ENCODE measurements at places on chromosomes 3 and 15.

DNA sequence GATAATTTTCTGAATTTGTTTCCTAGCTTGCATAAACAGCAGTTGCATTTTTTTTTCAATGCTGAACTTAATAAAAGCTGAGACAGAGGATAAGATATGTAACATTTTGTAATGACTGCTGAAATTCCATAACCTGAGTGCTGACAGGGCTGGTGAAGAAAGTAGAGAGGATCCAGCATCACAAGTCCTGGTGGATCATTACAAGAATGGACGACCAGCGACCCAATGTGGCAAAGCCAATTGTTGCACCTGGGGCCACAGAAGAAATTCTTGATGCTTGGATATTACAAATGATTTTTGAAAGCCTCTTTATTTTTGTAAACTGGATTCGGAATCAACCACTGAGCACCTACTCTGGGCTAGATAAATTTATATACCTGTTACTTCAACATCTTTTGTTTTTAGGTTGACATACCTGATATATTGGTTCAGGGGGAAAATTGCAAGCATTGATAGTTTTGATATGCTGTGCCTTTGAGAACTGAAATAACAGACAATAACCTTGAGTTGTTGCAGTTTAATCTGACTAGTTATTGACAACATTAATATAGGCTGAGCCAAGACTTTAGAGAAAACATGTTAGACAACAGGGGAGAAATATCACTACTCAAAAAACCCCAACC, 3.9 kb upstream of the ACTL6A start:
- DNase-seq, result peak; percentile 77

DNA sequence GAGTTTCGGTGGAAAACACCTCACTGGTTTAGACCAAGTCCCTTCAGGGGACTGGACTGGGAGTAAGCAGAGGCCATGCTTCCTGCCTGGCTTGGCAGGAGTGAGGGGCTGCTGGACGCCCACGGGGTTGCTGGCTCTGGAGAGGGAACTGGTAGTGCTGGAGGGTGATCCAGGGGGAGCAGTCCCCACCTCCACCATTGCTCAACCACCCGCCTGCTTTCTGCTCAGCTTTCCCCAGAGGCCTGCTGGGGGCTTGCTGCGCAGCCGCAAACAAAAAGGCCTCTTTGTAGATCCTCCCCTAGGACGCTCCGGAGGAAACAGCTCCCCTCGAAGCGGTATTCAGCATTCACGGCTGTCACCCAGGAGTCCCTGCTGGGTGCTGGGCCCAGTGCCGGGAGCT, 33.5 kb downstream of the EBLN2 start:
- no peak for DNase-seq

DNA sequence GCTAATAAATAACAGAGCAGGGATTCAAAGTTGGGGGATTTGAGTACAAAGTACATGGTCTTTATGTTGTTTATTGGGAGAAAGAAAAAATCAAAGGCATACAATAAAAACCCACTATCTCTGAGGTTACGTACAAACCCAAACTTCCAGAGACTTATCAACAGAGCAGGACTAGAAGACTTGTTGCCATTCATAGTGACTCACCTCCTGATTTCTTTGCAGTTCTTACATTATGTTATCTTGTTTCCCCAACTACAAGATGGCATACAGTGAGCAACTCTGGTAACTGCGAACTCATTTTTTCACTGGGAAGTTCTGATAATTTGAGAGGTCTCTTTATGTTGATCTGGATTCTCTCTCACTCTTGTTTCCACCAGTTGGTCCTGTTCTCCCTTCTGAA, 80.6 kb upstream of the ETV5 start:
- no peak for DNase-seq

GRCh38 chr3:134749174-134749573, 45.9 kb upstream of the EPHB1 start:
- DNase-seq, result no peak

DNA sequence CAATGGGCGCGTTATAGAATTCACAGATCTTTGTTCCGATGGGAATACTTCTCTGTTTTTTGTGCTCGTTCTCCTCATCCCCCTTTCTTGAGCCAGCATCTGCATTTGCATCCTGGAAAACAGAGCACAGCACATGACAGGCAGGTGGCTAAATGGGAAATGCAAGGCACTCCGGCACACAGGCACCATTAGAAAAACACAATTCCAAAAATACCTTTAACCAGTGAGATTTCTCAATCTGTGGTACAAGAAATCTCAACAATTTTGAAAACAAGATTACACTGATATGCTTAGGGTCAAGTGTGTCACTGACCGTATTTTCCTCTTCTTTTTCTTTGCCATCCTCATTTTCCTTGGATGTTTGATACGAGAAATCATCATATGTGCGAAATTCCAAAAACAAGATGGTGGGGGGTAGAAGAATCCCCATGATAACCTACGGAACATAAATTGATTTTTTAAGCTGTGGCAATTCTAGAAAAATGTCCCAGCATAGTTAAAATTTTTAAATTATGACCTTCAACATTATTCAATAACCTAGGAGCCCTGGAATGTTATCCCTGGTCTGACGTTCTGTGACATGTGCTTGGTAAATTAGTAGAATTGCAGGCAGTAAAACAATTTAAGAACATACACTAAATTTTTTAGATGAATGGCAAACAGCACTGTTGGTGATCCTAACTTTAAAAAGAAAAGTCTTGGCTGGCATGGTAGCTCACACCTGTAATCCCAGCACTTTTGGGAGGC, 46.5 kb upstream of the MTMR10 start:
- DNase-seq, result no peak

- no peak for DNase-seq
Observed at GRCh38 chr3:88988906-88989305, 118.5 kb upstream of the EPHA3 start.
